Aorta (tissue), 5 donors: ENCODE measurements at places on chromosomes 1 and 21.

DNA sequence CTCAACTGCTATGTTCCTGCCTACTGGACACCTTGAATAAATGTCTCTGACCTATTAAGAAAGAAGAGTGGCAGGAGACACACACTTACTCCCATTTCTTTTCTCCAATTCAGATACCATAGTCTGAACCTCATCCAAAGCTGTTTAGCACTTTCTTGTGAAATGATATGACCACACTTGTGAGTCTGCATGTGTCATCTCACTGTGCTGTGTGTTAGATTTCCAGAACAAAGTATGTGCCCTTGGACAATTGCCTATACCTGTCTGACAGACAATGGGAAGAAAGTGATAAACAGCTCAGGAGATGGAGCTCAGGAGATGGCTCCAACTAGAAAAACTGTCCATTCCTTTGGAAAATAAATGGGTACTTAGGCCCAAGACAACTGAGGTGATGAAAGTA is 48.4 kb downstream of the USP48 start:
- no peak for DNase-seq

- DNase-seq = no peak
Measured at GRCh38 chr1:245054507-245055270, 100.1 kb upstream of the KIF26B start.

- DNase-seq = no peak
Measured at GRCh38 chr1:201080135-201080534, 32.1 kb downstream of the CACNA1S start.

GRCh38 chr1:116951200-116951935 is 41.7 kb downstream of the PTGFRN start:
- DNase-seq = peak; percentile 85

DNA sequence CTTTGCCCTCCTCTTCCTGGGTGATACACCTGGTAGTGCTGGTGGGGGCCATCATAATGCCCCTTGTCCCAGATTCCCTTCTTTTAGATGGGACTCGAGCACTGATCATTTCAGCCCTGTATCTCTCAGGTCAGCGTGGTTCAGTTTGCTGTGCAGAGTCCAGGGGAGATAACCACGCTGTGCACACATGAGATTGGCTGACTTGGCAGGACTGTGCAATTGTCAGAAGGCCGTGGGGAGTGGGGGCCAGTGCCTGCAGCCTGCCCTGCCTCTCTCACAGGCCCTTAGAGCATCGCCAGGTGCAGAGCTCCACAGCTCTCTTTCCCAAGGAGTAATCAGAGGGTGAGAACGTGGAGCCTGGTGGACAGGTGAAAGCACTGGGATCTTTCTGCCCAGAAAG is 15.2 kb downstream of the EPHX1 start:
- DNase-seq = peak; percentile 12

DNA sequence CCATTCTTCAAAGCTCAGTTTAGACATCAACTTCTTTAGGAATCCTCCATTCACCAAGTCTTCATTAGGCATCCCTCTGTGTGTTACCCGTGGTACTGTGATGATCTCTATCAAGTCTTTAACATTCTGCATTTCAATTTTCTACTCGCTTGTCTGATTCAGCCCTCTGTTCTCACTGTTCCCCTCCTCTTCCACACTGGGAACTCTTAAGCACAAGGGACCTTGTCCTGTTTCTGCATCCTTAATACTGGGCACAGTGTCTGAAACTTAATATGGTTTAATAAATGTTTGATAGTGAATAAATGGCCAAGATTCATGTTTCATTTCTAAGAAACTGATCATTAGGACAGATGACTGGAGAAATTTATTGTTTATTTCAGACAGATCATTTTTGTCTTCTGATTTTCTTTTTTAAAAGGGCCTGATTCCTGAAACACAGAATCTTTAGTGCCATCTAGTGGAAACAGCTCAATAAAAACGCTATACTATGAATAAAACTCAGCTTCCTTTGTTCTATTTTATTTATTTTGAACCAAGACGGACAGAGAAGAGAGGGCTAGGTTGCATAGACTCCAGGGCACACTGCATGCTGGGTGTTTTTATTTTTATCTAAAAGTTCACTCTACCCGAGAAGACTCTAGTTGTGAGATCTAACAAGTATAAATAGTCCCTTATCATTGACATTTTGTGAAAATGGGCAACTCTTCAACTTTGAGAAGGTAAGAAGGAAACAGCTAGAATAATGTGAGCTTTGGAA is 7.0 kb upstream of the TRIM45 start:
- no peak for DNase-seq

- no peak for DNase-seq
Measured at GRCh38 chr1:84634536-84635205, 55.6 kb downstream of the SSX2IP start.

- DNase-seq = no peak
Measured at GRCh38 chr1:73205294-73205973, 923.1 kb upstream of the NEGR1 start.

DNA sequence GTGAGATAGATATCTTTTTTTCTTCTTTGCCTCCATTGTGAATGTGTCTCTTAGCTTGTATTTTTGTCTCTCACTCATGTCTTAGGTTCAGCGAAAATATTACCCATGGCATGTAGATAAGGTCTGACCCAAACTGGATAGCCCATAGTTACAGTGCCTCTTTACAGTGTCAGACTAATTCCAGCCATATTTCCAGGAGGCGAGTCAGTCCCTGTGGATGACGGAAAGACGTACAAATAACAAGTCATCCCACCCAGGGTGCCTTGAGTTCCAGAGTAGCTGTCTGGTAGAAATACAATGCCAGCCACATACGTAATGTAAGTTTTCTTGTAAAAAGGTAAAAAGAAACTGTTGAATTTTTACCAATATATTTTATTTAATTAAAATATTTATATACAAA is 157.3 kb downstream of the ZNF281 start:
- no peak for DNase-seq

DNA sequence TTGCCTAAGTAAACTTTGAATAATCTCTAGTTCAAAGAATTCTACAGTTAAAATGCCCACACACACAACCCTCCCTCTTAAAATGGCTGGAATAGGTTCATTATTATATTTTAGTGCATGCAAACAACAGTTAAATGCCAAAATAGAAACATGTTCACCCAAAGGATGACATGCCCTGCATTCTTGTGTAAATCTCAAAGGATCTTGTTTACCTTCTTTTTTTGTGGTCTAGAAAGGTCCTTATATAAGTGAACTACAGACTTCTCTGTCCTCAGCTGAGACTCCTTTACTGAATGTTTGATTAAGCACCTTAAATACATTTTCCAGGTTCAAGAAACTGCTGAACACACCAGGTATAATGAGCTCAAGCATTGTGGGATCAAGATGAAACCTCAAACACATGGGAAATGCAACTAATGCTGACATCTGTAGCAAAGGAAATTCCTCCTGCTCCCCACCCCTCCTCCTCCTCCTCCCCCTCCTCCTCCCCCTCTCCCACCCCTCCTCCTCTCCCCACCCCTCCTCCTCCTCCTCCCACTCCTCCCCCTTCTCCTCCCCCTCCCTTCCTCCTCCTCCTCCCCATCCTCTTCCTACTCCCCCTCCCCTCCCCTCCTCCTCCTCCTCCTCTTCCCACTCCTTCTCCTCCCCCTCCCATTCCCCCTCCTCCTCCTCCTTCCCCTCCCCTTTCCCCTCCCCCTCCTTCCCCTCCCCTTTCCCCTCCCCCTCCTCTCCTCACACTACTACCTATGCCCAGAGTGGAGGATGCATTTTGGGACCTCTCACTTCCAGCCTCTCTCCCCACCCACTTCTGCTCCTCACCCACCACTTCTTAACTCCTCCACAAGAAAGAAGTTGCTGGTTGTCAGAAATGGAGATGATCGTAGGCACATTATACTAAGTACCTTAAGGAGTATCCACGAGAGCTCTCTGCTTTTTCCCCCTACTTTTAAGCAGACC is 233.9 kb downstream of the MRPL39 start:
- DNase-seq = no peak

- DNase-seq = no peak
Measured at GRCh38 chr1:43812579-43812978, 105.2 kb downstream of the ST3GAL3 start.

GRCh38 chr1:197076585-197076984 is 9.5 kb upstream of the F13B start:
- no peak for DNase-seq

GRCh38 chr1:203179667-203180005 is 4.0 kb upstream of the MYBPH start:
- DNase-seq = no peak

DNA sequence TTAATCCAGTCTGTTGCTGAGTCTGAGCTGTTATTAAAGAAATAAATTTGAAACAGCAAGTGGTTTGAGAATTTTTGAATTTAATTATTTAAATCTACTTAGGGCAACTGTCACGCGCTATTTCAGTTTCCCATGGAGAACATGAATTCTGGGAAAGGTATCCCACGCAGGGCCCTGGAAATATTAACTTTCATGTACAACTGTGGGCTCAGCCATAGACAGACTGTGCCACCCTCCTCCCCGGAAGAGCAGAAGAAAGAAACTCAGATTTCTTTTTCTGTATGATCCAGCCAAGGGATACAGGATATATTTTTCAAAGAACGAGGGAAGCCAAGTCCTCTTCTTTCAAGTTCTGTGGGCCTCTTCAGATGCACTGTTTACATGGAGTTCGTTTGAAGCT is 172.6 kb upstream of the LMO4 start:
- DNase-seq = no peak

GRCh38 chr1:69765951-69766350 is 198.2 kb downstream of the LRRC7 start:
- no peak for DNase-seq

- DNase-seq = no peak
Measured at GRCh38 chr1:156406251-156406650, 37.2 kb downstream of the RHBG start.
